ENCODE measurements at places on chromosomes 7 and 10.

GRCh38 chr7:35012160-35012559 is 25.1 kb downstream of the DPY19L1 start:
- DNase-seq: no peak

- no peak for DNase-seq
These were observed 156.6 kb upstream of the SEMA3D start for GRCh38 chr7:85343484-85343883.

DNA sequence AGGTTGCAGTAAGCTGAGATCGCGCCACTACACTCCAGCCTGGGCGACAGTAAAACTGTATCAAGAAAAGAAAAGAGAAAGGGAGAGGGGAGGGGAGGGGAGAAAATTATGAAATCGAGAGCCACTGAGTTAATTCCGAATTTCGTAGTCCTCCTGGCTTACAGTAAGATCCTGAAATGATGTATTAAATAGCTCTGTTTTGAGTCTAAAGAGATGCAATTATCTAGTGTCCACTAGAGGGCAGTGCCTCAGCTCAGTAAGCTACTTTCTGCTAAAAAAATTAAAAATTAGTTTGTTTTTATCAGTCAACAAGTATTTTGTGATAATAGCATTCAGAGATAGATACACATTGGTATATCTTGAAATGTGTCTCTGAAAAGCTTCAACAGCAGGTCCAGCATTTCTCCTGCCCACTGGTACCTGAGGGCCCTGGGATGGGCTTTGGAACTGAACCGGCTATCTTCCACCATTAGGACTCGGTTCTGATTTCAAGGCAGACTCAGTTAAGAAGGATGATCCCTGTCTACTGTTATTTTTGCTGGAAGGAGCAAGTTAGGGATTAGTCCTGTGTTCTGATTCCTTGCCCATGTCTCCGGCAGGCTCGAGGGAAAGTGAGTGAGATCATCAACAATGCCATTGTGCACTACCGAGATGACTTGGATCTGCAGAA is 19.5 kb downstream of the TSPAN33 start:
- DNase-seq: peak; percentile 13

GRCh38 chr10:126054191-126054590 is 157.8 kb downstream of the FANK1 start:
- DNase-seq: no peak

DNA sequence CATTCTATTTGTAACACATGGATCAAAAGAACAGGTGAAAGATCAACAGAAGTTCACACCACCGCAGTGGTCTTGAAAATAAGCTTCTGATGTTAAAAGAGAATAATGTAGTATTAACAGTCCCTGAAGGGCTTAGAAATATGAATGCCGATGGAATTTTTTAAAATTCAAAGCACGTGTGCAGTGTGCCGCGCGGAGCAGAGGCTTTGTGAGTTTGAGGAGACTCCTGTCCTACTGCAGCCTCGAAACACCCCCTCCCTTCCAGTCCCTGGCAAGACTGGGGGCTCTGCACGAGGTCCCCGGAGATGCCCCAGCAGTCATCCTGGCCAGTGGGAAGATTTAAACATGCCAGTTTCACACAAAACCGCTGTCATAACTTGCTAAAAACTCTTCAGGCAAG is 196.6 kb downstream of the DIP2C start:
- DNase-seq: no peak

DNA sequence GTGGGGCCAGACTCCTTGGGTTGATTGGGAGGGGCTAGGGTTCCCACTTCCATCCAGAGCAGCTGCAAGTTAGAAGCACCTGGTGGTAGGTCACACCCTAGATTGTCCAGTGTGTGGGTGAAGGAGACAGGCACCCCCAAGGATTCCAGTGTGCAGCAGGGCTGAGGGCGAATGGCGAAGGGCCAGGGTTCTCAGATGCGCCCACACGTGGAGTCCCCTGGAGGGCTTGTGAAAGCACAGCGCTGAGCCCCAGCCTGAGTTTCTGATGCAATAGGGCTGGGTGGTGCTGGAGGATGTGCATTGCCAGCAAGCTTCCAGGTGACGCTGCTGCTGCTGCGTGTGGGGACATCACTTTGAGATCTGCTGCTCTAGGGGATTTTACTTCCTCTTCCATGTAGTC is 25.4 kb downstream of the TBATA start:
- no peak for DNase-seq

- no peak for DNase-seq
These were observed 44.3 kb upstream of the CABCOCO1 start for GRCh38 chr10:61618388-61618961.

DNA sequence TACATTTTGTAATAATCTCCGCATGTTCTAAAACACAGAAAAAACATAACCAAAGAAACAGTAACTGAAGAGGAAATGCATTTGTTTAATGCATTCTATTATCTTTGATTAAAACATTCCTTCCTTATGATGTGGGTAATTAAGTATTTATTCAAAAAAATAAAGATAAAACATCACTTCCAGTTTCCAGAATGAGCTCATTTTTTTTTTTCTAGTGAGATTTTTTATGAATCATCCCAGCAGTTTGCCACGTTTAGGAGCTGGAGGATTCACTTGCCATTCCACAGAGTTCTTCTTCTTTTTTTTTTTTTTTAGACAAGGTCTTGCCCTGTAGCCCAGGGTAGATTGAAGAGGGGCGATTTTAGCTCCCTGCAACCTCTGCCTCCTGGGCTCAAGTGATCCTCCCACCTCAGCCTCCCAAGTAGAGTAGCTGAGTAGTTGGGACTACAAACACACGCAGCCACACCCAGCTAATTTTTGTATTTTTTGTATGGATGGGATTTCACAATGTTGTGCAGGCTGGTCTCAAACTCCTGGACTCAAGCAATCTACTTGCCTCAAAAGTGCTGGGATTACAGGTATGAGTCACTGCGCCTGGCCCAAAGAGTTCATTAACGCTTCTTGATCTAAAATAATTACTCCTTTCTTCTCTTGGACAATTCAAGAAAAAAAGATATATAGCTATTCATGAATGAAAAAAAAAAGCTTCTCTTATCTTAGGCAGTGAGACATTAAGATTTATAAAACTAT is 177.3 kb downstream of the DKK1 start:
- DNase-seq: no peak

GRCh38 chr10:120105001-120105400 is 212.5 kb downstream of the SEC23IP start:
- no peak for DNase-seq

DNA sequence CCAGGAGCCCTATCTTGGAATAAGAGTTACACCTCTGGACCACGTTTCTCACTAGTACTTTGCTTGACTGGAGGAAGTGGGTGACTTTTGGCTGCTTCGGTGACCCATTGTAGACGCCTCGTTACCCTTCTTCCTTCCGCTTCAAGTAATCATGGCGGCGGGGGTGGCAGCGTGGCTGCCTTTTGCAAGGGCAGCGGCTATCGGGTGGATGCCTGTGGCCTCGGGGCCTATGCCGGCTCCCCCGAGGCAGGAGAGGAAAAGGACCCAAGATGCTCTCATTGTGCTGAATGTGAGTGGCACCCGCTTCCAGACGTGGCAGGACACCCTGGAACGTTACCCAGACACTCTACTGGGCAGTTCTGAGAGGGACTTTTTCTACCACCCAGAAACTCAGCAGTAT is 1.5 kb downstream of the KCND2 start:
- no peak for DNase-seq

- DNase-seq: no peak
These were observed 54.9 kb downstream of the DOCK1 start for GRCh38 chr10:126959906-126960685.

All from CD4-positive, alpha-beta T cell treated with Interleukin-6 for 4 hours (primary cell).